ENCODE measurements at places on chromosomes 1 and 21.
A peak's percentile ranks its signal among the peaks of the same experiment; 100 is the strongest.

- no peak for DNase-seq
Observed at GRCh38 chr1:59290193-59290949, 6.5 kb upstream of the FGGY start.

GRCh38 chr1:24139841-24140425 is 3.0 kb downstream of the IL22RA1 start:
- no peak for DNase-seq

GRCh38 chr1:178310685-178311105 is 186.1 kb downstream of the CLEC20A start:
- DNase-seq: peak; percentile 46

- no peak for DNase-seq
Observed at GRCh38 chr1:183212870-183213269, 26.8 kb downstream of the LAMC2 start.

GRCh38 chr1:26785611-26786436 is 1.9 kb upstream of the PIGV start:
- no peak for DNase-seq

- no peak for DNase-seq
Observed at GRCh38 chr1:23726686-23727085, 16.6 kb upstream of the ELOA start.

Data from NCI-H1092 (cell line).